ENCODE measurements at places on chromosomes 6 and 20.
A peak's percentile ranks its signal among the peaks of the same experiment; 100 is the strongest.

GRCh38 chr6:81575442-81575841, 177.0 kb downstream of the TENT5A start:
- DNase-seq = no peak

- no peak for DNase-seq
These were observed 158.3 kb downstream of the DLL1 start for GRCh38 chr6:170132561-170132991.

DNA sequence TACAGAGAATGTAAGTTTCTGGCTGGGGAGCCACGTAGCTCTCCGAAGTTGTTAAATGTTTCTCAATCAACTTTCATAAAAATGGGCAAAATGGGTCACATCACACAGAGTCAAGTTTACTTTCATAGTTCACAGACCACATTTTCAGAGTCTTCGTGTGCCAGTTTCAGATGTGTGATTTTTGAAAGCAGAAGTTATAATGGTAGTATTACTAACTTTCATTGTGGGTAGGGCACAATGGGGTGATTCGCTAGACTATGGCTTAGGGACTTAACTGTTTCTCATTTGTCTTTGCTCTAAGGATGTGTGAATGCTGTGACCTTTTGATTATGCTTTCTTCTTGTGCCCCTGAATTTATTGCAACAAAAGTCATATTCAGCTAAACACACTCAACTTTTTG, 109.0 kb upstream of the SUPT3H start:
- no peak for DNase-seq

DNA sequence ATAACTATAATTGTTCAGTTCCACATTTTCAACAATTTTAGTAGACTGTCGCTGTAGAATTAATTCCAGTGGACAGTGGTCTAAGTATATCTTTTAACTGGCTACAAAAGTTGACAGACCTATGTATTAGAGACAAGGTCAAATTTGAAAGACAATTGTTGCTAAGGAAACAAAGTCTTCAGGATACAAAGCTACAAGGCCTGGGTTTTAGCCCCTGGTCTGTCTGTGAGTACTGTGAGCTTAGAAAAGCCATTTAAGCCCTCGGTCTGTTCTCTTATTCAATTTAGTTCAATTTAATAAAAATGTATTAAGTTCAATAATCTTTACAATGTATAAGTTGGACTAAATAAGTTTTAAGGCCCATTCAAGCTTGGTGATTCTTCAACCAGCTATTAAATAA, 352.5 kb downstream of the HDGFL1 start:
- no peak for DNase-seq

DNA sequence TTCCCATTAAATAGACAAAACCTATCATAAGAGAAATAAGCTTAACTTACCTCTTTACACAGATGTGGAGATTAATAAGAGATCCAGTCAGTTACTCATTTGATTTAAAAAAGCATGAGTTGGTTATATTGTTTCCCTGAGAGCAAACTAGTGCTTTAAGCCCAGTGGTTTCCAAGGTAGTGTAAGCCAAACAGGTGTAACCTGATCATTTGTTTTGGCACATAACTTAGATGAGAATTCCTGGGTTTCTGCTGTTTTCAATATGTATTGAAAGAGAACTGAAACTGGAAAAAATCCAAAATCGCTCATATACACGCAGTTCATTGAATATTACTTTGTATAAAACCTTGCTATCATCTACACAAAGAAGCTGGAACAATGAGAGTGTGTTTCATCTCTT, 30.5 kb upstream of the SMIM8 start:
- no peak for DNase-seq

- no peak for DNase-seq
These were observed 30.2 kb downstream of the DOP1A start for GRCh38 chr6:83097675-83098074.

- no peak for DNase-seq
These were observed 115.3 kb downstream of the LCA5 start for GRCh38 chr6:79421707-79422484.

GRCh38 chr6:63904650-63905248, 269.1 kb downstream of the PHF3 start:
- no peak for DNase-seq

DNA sequence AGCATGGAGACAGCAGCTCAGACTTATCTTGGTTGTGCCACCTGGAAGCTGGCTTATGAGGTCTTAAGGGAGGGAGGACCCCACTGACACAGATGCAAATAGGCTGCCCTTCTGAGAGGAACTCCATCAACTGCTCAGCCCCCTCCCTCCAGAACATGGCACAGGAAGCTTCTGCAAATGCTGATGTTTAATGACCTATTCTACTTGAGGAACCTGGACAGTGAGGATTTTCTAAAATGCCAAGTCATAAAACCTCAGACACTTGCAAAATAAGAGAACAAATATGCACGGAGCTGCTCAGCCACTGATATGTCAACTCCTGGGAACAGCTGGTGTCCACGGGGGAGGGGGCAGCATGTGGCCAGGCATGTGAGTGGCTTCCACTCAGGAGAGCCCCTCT, 3.5 kb downstream of the CST9 start:
- no peak for DNase-seq

- no peak for DNase-seq
These were observed 3.5 kb upstream of the COL20A1 start for GRCh38 chr20:63289311-63290135.

DNA sequence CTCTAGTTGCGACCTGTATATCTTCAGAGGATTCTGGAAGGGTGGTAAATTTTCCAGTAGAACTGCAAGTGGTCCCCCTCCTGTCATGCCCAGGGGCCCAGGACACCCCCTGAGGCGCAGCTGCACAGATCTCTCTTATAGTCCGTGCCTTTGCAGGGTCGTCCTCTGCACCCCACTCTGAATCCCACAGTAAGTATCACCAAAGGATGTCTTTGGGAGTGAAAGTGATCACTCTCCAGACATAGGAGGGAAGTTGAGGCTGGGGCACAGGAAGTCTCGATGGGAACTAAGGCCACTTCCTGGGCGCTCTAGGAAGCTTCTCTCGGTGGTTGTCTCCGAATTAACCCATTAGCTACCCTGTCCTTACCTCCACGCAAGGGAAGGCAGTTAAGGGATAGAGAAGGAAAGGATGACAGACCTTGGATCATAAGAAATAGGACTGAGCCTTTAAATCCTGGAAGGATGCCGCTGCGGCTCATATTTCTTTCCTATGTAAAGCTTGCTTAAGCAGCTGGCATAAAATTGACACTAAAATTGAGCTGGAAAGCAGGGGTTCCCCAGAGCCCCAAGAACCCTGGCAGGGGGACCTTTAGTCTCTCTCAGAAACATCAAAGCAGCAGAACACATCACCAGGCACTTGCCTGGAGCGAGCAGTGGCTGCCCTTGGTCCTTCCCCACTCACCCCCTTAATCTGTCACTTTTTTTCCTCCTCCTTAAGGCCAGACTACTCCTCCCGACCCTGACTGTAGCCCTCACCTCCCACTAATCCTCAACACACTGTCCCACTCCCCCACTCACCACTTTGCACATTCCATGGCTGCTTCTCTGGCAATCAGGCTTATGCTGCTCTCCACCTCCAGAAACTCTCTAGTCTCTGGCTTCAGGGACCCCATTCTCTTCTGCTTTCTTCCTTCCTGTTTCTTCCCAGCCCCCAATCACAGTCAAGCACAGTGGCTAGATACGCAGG, at the start of gene ZKSCAN4:
Gene ZKSCAN4 (minus strand): TSS at position 261 of the 967 bp plus-strand sequence. CDS start 289 bp downstream, outside the sequence.
- DNase-seq = peak; percentile 98

- DNase-seq = no peak
These were observed 132.8 kb downstream of the LAMA2 start for GRCh38 chr6:129015721-129016120.

- DNase-seq = no peak
These were observed 748.9 kb upstream of the ADGRB3 start for GRCh38 chr6:67886036-67886707.

GRCh38 chr6:159252955-159253508, 83.8 kb downstream of the FNDC1 start:
- peak; percentile 25 for DNase-seq

GRCh38 chr6:158910484-158911440, 89.2 kb downstream of the RSPH3 start:
- DNase-seq = no peak

GRCh38 chr6:37371154-37372083, 17.6 kb downstream of the RNF8 start:
- DNase-seq = no peak

DNA sequence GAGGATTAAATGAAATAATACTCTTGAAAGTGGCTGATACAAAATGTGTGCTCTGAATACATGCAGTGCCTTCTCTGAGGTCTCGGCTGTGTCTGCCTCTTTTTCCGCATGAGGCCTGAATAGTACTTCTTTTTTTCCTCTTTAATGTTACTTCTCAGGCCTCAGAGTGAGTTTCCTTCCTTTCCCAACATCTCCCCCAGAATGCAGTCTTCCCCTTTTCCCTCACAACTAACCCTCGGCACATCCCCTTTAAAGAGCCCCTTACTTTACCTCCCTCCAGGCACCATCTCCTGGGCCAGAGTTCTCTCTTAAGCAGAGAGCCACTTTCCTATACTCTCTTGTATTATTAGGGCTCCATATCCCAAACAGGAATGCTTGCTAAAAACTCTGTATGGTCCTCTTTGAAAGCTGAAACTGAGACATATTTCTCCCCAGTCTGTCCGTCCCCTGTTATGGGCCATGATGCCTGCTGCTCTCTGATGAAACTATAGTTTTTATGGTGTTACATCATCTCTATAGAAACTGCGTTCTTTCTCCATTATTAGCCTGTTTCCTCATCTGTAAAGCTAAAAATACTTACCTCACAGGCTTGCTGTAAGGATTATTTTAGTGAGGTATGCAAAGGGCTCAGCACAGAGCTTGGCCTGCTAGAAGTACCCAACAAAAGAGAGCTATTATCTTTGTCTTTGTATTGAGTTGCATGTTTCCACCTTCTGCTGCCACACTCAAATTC, 2.3 kb downstream of the PLAGL2 start:
- DNase-seq = no peak

DNA sequence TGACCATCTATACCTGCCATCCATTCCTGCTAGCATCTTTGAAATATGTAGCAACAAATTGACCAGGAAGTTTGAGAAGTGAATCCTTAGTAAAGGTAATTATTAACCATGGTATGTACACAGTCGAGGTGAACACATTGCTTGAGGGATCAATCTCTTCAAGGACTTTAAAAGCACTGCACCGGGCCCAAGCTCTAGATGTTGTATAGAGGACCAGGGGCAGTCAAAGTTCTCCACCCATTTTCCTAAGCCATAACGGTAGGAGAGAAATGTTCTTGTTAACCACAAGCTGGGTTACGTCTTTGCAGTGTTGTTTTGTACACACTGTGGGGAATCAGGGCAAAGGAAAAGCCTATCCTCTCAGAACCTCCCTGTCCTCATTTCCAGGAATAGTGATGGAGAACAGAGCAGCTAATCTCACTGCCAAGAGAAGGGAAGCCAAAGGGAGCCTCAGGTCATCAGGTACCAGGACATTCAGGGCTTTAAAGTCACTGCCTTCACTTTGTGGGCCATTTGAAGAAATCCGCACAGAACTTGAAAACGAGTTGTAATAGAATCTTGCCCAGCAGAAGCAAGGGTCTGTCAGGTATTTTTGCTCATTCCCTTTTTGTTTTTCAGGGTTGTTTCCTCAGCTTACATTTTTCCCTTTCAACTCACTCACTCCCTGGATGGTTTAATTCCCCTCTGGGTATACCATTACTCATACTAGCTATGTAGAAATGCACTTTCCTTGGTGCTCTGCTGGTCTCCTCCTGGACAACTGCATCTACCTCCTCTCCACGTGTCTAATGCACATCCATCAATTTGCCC, 5.3 kb upstream of the PM20D2 start:
- no peak for DNase-seq

- peak; percentile 38 for DNase-seq
These were observed 1.1 kb downstream of the LRRC1 start for GRCh38 chr6:53795702-53796450.

- DNase-seq = no peak
These were observed 93.0 kb downstream of the NDUFAF5 start for GRCh38 chr20:13877793-13878192.

GRCh38 chr20:54268941-54269340, 61.1 kb downstream of the PFDN4 start:
- DNase-seq = no peak

DNA sequence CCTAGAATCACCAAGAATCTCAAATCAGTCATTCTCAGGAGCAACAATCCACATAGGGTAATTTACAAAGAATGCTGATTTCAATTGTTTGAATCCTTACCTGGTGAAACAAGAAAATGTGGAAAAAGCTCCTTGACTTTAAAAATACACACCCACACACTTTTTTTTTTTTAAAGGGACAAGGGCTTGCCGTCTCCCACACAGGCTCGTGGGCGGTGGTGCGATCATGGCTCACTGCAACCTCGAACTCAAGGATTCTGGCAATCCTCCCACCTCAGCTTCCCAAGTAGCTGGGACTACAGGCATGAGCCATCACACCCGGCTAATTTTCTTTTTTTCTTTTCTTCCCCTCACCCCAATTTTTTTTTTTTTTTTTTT, 30.7 kb downstream of the PARD6B start:
- DNase-seq = no peak

DNA sequence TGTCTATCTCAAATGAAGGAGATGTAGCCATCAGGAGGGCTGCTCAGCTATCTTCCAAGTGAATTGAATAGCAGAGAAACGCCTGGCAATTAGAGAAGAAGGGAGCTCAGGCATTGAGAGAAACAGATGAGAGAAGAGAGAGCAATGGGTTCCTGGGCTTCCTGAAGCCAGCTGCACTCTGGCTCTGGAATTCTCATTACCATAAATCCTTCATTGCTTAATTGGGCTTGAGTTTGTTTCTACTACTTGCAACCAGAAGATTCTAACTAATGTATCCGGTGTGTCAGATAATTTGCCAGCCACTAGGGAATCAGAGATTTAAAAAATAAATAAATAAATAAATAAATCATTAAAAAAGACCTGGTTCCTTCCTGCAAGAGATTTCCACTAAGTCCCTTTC, 25.0 kb upstream of the CDKAL1 start:
- no peak for DNase-seq

- no peak for DNase-seq
These were observed 169.5 kb downstream of the OTOR start for GRCh38 chr20:16917636-16918035.

DNA sequence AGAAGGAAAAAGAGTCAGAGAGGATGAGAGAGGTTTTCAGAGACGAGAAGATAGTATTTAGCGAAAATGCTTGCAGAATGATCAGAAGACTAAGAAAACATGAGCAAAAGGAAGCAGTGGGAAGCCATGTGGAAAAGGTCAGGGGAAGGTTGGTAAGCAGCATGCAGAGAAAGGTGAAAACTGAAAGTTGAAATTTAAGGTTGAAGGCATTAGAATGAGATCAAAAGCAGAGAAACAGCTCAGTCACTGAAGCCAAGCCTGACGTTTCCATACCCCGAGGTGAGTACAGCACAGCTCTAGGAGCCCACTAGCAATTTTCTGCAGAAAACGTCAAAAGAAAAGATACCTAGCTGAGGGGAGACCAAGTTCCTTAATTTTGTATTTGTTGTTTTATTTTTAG, 19.1 kb upstream of the TFB1M start:
- DNase-seq = no peak

- DNase-seq = no peak
These were observed 284.3 kb upstream of the KHDRBS2 start for GRCh38 chr6:62570372-62570771.

DNA sequence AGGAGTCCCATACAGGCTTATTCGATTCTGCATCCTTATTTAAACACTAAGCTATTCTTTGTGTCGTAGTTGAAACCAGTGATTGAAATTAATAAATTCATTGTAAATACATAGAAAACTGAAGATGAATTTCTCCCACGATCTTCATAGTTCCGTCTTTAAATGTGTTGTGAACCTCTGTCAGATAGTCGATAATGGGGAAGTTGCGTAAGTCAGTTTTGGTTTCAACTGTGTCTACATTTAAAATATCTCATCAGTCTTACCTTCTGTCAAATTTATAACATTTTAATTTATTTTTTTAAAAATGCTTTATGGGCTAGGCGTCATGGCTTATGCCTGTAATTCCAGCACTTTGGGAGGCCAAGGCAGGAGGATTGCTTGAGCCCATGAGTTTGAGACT, 12.7 kb downstream of the STX11 start:
- no peak for DNase-seq

Measured in WERI-Rb-1 (cell line).